GM20000 (cell line): ENCODE measurements at places on chromosomes 11 and 22.
A peak's percentile ranks its signal among the peaks of the same experiment; 100 is the strongest.

GRCh38 chr11:93517611-93518010, 25.6 kb downstream of the SMCO4 start:
- no peak for DNase-seq

DNA sequence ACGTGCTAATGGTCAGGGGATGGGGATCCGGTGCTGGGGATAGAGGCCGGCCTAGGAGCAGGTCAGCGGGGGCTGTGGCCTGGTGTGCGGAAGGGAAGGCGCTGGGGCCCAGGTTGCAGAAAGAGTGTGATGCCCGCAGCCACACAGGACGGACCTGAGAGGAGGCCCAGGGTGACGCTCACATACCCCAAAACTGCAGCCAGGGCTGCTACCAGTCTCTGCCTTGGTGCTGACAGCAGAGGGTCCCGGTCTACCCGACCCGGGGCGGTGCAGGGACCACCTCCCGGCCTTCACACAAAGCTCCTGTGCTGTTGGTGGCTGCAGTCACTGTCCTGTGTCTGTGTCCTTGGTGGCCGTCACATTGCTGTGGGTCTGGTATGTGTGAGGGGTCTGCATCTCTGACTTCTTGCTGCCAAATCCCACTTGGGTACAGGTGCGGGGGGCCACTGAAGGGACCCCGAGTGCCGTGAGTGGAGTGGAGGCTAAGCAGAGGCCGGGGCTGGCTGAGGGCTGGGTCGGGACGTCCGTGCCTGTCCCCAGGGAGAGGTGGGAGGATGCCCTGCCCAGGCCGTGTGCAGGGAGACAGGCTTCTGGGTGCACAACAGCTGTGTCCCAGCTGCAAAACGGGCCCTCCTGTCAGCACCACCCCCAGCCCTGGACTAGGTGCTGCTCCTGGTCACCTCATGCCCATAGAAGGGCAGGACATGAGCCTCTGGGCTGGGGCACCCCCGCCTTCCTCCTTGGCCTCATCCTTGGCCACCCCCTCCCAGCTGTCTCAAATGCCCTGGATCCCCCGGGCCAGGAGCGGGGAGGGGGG, 1.5 kb downstream of the LSP1 start:
- DNase-seq = peak; percentile 76

DNA sequence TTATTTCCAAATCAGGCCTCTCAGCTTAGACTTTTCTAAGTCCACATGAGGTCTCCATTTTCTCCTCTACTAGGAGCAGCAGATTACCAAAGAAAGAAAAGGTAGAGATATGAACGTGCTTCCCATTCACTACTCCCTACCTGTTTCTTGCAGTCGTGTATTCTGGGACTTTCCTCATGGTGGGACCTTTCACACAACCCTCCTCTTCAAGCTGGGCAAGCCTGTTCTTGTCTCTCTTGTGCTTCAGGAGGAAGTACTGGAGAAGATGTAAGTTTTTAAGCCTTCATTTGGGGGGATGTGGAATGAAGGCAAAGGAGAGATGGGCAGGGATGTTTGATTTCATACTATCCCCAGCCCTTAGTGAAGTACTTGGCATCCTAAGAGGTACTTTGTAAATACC, 128.8 kb upstream of the SESN3 start:
- DNase-seq = no peak

DNA sequence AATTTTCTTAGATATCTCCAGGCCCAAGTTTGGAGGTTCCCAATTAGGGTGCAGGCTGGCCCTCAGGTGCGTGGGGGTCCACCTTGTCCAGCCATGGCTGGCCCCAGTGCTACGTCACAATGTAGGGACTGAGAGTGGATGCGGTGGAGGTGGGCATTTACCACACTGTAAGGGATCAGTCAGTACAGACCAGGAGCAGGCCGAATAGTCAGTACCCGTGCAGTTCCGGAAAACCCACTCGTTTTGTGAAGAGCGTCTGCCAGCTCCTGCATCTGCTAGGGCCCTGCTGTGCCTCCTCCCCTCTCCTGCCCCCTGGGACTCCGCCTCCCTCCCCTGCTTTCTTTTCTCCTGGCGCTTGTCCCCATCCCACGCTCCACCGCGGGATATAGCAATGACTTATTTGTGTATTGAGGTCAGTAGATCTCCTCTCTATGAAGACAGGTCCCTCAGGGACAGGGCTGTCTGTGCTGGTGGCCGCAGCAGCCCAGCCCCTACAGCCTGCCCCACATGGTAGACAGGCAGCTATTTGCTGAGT, 50.4 kb upstream of the SEPTIN5 start:
- no peak for DNase-seq

DNA sequence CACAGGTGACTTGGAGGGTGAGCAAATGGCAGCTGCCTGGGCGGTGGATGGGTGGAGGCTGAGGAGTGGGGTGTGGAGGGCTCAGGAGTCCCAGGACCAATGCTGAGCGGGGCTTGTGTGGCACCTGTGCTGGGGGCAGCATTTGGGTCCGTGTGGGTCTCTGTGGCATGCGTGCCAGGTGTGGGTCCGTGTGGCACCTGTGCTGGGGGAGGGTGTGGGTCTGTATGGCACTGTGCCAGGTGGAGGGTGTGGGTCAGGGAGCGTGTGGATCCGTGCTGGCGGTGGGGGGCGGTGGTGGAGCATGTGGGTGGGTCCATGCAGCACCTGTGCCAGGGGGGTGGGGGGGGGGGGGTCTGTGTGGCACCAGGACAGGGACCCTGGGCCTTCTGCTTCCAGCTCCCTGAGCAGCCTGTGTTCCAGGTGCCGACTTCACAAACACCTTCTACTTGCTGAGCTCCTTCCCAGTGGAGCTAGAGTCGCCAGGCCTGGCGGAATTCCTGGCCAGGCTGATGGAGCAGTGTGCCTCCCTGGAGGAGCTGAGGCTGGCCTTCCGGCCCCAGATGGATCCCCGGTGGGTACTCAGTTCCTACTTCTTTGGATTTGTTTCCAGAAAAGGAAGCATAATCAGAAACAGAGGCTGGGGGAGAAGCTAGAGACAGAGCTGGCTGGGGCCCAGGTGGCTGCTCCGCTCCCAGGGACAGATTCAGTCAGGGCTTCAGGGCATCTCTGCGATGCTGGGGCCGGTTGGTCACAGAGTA, 14.7 kb downstream of the SELENOO start:
- DNase-seq = no peak

GRCh38 chr11:131689049-131689925, 318.9 kb downstream of the NTM start:
- no peak for DNase-seq

DNA sequence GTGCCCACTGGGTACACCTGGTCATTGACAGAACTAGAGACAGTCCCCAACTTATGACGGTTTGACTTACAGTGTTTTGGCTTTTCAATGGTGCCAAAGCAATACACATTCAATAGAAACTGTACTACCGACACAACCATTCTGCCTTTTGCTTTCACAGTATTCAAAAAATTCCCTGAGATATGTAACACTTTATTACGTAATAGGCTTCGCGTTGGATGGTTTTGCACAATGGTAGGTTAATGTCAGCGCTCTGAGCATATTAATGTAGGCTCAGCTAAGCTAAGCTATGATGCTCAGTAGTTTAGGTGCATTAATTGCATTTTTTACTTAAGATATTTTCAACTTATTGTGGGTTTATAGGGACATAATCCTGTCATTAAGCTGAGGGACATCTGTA, 105.1 kb upstream of the B3GAT1 start:
- DNase-seq = no peak

DNA sequence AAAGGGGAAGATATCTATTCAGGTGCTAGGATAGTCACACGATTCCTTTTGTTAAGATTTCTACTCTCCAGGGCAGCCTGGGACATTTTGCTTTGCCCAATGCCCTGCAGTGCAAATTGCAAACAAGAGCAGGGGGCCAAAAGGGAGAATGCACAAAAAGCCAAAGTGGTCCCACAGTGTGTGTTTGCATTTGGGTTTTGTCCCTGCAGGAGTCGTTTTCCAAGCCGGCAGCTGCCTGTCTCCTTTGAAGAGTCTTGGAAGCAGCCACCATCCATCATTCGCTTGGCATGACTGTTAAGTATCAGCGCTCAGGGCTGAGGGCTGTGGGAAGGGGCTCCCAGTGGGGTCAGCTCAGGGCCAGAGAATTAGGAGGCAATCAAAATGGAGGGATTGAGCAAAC, 184.7 kb downstream of the MIAT start:
- DNase-seq = no peak

DNA sequence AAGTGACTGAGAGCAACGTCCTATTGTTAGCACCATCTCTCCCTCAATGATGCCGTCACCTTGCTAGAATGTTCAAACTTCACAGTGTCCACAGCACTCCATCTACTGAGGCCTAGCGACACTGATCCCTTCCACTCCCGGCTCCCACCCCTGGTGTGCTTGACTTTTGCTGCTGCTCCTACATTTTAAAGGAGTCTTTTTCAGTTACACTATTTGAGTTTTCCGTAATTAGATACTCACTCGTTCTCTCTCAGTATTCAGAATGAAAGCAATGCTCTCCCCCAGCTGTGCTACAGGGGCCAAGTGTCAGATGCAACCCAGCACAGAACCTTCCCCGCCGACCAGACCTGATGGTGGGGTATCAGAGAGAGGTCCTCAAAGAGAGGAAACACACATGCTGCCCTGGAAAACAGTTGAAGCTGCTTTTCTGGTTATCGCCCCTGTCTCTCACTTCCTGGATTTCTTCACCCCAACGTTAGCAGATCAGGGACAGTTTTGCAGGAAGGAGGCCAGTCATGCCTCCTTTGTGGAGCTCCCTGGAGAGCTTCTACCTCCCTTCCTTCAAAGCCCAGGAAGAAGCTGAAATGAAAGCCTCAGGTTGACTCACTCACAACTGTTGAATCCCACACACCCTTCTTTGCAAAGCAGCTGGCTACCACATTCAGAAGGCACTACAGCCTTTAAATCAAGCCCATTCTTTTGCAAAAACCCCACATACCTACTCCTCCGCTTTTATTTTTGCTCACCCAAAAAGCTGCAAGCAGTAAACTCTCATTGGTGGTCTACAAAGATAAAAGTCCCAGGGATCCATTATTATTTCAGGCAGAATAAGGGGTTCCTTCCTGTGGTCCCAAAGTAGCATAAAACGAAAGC, 23.5 kb downstream of the LARGE1 start:
- DNase-seq = peak; percentile 36

DNA sequence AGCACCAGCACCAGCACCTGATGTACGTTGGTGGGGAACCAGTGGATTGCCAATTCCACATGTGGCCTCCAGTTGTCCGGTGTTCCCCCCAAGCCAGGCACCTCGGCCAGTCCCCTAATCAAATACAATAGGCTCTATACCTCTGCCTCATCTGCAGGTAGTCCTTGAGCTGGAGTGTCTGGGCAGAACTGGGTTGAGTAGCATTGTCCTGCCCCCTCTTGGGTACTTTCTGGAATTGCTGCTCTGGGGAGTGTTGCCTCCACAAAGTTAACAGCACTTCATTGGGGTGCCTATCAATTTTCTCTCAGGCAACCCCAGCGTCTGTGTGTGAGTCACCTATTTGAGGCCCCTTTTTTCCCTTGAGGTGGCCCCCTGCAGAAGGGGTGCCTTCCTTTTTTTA, 413.0 kb upstream of the LARGE1 start:
- no peak for DNase-seq

DNA sequence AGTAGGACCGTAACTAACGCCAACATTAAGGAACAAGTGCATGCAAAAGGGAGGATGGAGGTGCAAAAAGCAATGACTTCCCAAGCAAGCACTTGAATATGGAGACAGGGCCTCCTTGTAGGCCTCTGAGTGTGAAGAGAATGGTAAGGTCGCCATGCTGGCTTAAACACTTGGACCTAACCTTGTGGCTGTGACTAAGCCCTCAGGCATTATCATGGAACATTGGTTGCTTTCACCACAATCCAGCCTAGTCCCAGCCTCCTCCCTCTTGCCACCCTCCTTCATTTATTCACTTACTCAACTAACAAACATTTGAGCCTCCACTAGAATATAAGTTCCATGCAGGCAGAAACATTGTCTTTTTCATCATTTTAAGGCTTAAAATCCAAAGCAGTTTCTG, 11.9 kb upstream of the SYTL2 start:
- no peak for DNase-seq

- no peak for DNase-seq
These were observed 2.0 kb upstream of the NLRP6 start for GRCh38 chr11:276219-276618.

DNA sequence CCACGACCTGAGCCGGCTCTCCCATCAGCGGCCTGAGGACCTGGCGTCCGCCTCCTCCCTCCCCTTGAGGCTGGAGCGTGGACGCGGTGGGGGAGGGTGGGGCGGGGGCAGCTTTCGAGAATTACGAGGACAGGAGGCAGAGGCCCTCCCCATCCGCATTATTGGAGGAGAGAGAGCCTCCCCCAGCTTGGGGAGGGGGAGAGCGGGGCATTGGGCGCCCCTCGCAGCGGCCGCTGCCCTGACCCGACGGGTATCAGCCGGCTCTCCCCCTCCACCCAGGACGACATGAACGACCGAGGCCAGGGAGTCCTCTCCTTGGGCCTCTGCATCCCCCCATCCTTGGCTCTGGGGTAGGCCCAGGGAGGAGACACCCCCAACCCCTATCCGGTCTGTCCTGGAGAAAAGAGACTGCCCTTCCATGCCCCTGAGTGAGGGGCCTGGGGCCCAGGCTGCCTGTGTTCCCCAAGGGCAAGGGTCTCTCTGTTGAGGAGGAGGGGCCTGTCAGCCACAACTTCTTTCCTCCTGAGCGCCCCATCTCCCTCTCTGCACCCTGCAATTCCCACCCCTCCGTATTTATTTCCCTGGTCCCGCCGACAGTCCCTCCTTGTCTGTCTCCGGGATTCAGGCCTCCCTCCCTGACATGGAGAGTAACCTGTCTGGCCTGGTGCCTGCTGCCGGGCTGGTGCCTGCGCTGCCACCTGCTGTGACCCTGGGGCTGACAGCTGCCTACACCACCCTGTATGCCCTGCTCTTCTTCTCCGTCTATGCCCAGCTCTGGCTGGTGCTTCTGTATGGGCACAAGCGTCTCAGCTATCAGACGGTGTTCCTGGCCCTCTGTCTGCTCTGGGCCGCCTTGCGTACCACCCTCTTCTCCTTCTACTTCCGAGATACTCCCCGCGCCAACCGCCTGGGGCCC, 495 bp downstream of the GPR137 start:
- DNase-seq = no peak

DNA sequence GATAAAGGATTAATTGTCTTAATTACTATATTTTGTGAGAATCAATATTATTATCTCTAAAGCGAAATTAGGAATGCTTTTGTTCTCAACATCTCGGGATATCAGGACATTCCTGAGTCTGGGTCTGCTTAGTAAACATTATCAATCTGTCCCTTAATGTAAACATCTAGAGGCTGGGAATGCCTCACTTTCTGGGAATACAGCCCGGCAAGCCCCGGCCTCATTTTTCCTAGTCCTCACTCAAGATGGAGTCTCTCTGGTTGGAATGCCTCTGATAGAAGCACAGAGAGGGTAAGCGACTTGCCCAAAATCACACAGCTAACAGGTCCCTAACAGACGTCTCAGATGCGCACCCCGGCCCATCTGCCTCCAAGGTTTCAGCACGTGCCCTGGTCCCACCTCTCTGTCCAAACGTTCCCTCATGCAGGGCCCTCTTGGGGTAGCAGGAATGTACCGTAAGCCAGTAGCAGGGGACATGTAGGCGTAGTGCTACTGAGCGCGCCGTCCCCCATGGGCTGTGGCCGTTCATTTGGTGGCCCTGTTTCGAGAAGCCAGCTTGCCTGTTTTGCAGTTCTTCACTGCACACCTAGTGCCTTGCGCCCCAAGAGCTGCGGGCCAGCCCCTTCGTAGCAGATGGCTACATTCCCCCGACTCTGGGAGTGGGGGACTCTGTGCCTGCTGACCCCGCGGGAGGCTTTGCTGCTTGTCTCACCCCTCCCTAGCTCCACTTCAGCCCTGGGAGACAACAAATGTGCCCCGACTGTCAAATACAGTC, 62.2 kb upstream of the FADD start:
- DNase-seq = no peak
